ENCODE measurements at places on chromosomes 4 and X.
A peak's percentile ranks its signal among the peaks of the same experiment; 100 is the strongest.

DNA sequence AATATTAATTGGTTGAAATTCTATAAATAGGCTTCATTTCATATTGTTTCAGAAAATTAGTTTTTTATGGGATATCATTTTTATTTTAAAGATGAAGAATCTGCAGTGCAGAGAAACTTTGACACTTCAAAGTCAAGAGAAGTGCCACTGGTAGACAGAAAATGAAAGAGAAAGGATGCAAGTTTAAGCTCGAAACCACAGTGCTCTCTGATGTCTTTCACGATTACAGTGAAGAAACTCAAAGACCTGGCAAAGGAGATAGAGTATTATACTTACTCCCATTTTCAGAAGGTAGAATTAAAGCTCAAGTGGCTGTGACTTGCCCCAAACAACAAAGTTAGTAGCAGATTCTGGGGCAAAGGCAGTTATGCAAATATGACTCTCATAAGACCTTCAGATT, 745.4 kb downstream of the TECRL start:
- no peaks in the 10 kb centered on the region for H3K27me3 ChIP-seq
- no peak overlapping the region for H3K4me3 ChIP-seq
- no peaks in the 10 kb centered on the region for H3K4me1 ChIP-seq

GRCh38 chr4:10186228-10187214, 69.9 kb upstream of the WDR1 start:
- no peak overlapping the region for H3K4me3 ChIP-seq
- H3K4me1 ChIP-seq = peaks cover 21% of the 10 kb centered on the region
- no peak for DNase-seq
- H3K27ac ChIP-seq = no peak overlapping the region

DNA sequence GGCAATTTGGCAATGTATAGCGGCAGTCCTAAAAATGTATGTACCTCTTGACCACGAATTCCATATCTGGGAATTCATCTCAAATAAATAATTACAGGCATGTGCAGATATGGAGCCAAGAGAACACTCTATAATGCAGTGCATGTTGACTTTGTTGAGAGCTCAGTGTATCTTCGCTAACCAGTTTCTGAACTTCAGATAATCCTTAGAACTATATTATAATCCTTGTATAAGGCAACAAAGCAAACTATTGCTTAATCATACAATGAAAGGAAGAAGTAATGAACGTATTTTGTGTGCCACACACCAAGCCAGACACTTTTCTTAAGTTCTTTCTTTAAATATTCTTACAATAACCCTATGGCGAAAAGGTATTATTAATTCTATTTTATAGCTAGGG, 168.5 kb downstream of the SMIM20 start:
- H3K36me3 ChIP-seq = peaks cover 12% of the 10 kb centered on the region
- H3K4me1 ChIP-seq = peaks cover 44% of the 10 kb centered on the region
- H3K27me3 ChIP-seq = peaks cover 34% of the 10 kb centered on the region
- H3K4me3 ChIP-seq = no peak overlapping the region

DNA sequence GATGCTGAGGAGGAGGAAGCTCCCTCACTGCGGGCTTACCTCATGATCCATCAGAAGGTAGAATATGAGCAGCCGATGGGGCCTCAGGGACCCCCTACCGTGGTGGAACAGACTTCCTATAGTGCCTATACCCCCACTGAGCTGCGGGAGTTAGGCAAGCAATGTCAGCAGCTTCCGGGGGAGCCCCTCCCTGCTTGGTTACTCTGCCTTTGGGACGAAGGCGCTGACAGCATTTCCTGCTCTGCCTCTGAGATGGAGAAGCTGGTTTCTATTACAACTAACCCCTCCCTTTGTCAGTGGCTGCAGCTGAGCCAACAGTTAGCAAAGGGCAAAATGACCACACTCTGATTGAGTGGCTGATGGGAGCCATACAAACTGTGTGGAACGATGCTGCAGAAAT, 430.7 kb downstream of the IDS start:
- no peaks in the 10 kb centered on the region for H3K27me3 ChIP-seq
- no peaks in the 10 kb centered on the region for H3K4me1 ChIP-seq
- H3K36me3 ChIP-seq = no peaks in the 10 kb centered on the region

DNA sequence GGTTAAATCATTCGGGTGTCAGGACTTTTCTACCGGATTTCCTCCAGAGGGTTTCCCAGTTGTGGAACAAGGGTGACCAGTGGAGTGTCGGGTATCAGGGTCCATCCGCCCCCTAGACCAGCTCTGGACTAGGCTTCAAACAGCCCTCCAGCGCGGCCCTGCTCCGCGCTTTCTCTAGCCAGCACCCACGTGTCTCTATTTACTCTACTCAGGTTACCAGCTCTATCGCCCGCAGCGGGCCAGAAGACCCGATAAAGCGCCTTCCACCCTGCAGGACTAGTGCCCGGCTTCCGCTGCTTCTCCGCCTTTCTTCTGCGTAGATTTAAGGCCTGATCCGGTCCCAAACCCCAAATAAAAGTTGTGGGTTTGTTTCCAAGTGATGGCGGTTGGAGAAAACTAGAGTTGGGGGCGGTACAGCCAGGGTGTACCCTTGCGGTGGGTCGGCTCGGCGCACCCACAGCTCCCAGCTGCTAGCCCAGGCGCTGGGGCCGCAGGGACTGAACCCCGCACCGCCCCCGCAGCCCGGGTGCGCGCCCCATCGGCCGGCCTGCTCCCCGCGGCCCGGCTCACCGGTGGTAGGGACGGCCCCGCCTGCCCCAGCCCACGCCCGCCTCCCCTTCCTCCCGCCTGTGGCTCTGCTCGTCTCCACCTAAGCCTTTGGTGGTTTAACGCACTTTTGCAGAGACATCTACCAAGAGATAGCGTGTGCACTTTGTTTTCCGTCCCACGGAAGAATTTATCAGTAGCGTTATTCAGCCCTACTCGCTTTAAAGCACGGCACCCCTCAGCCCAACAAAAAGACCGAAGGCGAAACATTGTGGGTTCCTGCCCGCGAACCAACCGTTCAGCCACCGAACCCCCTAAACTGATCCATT, 2.1 kb downstream of the LEF1 start:
- H3K27ac ChIP-seq = peak overlapping the region; percentile 98
- no peaks in the 10 kb centered on the region for H3K27me3 ChIP-seq
- H3K36me3 ChIP-seq = peaks cover 39% of the 10 kb centered on the region
- peak overlapping the region; percentile 98 for H3K4me3 ChIP-seq
- H3K4me1 ChIP-seq = peaks cover 42% of the 10 kb centered on the region

GRCh38 chr4:138736362-138736761, 279.2 kb upstream of the NOCT start:
- no peak overlapping the region for H3K27ac ChIP-seq
- no peaks in the 10 kb centered on the region for H3K36me3 ChIP-seq
- no peaks in the 10 kb centered on the region for H3K4me1 ChIP-seq
- H3K4me3 ChIP-seq = no peak overlapping the region
- no peak for DNase-seq

Measured in activated naive CD8-positive, alpha-beta T cell treated with anti-CD3 and anti-CD28 coated beads for 36 hours (primary cell).